Stimulated activated CD8-positive, alpha-beta memory T cell treated with anti-CD3 and anti-CD28 coated beads, Interleukin-4, amount 100 ng/mL, for 4 hours (primary cell): ENCODE measurements at places on chromosomes 6 and 20.

- no peak for DNase-seq
Measured at GRCh38 chr6:118791499-118791898, 102.5 kb upstream of the ASF1A start.

GRCh38 chr6:108801366-108801765, 46.9 kb upstream of the ARMC2 start:
- DNase-seq = no peak

DNA sequence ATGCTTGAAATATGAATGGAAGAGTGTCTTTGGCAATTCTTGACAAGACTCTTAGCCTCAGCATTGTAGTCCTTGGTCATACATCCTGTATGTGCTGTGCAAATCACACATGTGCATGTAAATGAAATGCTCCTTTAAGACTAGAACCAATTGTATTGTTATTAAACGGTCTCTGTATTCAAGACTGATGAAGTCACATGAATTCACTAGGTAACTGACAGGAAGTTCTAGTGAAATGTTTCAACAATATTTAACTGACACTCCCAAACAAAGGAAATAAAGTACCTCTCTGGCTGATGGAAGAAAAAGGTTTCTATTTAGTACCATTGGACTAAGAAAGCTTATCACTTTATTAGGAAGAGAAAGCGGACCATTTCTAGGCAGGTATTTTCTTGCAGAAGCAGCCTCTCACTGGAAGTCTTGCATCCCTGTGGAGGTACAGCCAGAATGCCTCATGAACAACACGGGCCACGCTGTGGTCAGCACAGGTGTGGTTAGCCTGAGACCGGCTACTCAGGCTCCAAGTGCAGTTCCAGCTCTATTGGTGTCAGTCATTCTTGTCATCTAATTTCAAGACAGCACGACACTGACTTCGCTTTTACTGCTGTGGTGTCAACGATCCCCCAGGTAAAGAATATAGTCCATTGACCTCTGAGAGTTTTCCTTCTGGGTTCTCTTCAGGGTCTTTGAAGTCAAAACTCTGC, 17.3 kb downstream of the PPP1R3G start:
- no peak for DNase-seq

DNA sequence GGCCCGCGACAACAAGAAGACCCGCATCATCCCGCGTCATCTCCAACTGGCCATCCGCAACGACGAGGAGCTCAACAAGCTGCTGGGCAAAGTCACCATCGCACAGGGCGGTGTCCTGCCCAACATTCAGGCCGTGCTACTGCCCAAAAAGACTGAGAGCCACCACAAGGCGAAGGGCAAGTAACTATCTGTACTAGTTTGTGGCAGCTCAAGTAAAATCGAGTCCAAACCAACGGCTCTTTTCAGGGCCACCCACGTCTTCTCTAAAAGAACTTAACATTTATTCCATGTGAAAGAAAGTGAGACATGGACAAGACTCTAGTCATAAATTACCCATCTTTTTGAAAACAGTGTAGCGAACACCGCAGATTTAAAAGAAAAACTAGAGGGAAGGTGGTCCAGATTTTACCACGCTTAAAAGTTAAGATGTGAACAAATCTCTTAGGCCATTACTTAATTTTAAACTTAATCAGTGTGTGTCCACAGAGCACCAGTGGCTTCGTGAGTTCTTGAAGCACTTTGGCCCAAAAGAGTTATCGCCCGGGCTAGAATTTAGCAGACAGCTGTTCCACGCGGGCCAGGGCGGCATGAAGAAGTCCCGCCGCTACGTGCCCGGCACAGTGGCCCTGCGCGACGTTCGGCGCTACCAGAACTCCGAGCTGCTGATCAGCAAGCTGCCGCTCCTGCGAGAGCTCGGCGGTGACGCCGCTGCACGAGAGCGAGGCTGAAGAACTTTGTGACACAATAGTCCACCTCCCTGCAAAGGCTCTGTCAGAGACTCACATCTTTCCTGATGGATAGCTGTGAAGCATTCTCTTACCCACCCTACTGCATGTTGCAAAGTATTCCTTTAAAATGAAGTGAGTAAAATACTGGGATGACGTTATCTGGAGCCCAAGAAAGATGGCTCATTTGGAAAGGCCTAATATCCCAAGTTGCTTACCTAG, 113.9 kb upstream of the PRSS16 start:
- peak; percentile 44 for DNase-seq
